ENCODE measurements at places on chromosomes 3 and 15.

DNA sequence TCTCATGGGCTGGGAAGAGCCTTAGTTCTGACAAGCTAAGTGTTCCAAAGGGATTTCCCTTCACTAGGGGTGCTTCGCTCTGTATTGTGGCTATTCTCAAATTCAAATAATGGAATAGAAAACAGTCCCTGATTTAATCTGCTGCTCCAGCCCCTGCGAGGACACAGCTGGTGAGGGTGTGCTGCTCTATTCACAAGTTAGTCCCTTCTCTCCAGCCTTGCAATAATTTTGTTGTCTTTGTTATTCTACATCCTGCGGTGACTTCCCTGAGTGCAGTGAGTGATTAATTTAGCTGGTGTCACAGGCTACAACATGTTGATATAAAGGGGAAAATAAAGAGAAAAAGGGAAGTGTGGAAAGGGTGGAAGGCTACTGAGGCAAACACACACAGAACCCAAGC lies 180.5 kb upstream of the VEPH1 start:
- no peak for DNase-seq

DNA sequence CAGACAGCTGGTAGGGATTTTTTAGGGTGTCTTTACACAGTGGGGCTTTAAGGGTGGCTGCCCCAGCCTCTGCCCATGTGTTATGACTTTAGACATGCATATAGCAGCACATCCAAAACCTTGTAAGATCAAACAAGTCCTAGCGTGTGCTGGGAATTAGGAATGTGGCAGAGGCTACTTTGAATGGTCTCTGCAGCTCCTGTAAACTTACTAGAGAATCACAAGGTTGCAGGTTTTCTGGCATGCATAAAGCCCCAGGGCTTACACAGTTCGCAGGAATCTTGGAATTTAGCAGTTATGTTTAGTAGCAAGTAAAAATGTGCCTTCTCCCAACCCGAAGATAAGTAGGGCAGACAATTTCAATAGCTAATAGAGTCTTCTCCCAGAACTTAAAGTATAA lies 46.9 kb upstream of the COL6A6 start:
- DNase-seq = no peak

DNA sequence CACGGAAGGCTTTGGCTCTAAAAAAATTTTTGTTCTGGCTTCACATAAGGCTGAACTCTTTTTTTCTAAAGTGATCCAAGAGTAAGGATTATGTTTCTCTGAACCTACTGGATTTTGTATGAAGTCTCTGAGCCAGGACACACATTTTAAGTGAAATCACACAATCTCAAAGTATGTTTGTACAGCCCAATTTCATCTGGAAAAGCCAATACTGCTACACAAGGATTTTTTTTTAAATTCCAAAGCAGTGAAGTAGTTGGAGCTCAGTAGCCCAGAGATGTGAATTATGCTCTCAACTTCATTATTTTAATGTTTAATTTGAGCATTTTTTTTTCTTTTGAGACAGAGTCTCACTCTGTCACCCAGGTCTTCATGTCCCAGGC lies 243.9 kb downstream of the FAM43A start:
- no peak for DNase-seq

GRCh38 chr3:4866866-4867265 lies 112.4 kb upstream of the BHLHE40 start:
- no peak for DNase-seq

GRCh38 chr3:18177271-18177670 lies 247.9 kb downstream of the SATB1 start:
- DNase-seq = no peak

DNA sequence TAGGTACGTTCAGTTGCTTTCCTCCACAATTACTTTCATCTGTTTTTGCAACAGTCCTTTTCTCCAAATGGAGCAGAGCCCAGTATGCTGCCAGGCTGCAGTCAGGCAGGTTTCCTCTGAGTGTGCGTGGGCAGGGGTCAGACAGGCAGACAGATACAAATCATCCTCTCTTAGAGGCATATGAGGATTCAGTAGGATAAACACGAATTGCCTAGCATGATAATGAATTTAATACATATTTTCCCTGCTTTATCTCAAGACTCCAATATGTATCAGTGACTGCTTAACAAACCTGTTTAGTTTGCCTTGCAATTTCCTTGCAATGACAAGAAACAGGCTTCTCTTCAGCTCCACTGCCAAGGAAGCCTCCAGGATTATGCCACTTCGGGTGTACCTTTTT lies 140.7 kb upstream of the NR2E3 start:
- no peak for DNase-seq

GRCh38 chr3:122052968-122053367 lies 2.2 kb upstream of the CD86 start:
- peak; percentile 74 for DNase-seq

DNA sequence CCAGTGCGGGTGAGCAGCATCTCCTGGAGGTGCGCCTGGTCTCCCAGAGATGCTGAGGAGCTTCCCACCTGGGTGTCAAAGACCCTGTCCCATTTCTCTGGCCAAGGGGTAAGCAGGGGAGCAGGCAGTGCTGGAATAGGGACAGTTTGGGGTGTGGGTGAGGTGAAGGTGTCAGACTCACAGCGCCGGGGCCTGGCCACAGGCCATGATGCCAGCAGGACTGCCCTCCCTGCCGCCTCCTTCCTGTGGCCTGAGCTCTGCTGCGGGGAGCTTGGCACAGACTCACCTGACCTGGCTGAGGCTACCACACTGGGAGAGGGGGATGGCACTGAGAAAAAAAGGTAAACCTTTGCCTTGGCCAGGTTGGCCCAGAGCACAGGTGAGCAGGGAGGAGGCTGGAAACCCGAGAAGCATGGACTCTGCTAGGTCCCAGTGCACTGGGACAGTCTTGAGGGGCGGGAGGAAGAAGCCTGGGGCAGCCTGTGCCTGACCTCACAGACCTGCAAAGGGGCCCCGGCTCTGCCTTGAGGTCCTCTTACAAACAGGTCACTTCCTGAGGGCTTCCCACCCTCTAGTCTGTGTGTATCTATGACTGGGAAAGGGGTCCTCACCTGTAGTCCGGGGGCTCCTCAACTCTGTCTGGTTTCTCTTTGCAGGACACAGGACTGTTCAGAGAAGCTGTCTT lies 28.2 kb downstream of the GRAMD2A start:
- DNase-seq = no peak

DNA sequence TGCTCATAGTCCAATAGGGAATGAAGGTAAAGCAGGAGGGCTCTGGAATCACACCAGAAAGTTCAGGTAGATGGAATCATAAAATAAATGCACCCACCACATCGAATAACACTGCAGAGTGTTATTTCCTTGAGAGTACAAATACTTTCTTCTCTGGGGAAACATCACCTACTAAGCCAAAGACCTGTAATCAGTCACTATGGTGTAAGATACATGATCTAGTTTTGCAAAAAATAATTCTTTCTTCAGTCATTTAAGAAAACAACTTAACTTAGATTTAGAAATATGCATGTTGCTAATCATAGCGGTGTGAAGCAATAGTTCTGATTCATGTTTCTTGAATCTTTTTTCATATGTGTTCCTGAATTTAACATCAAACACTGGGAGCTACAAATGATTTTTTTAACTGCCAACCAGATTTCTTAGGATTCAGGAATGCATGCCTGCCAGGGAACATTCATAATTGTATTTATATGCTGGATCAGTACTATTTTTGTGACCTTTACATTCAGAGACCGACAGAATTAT lies 40.2 kb upstream of the MEIS2 start:
- DNase-seq = no peak

- DNase-seq = no peak
Observed at GRCh38 chr3:189001559-189001958, 170.2 kb upstream of the TPRG1 start.
